ENCODE measurements at places on chromosomes 3 and 15. TPM values are rescaled to one million over a fixed set of nuclear protein-coding genes. Genes with fewer than 3 reads are reported as not detected.

THPO gene
- 0.31 TPM for total RNA-seq

DNA sequence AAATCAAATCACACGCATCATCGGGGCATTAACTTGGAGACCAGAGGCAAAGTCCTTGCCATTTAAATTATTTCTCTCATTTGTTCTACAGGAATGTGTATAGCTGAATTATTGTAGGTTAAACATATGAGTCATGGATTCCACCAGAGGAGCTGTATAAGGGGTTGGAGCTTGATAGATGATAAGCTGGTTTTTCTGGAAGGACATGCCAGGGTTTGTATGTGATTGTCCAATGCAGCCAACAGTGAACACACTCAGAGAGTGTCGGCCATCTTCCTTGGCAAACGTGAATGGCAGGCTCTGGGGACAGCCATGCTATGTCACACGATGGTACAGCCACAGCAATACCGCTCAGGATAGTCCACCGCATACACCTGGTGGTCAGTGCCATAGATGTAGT is 25.1 kb downstream of the SSUH2 start:
- DNase-seq: no peak

GRCh38 chr3:152606146-152606545 is 228.8 kb upstream of the P2RY1 start:
- no peak for DNase-seq

- DNase-seq: no peak
Measured at GRCh38 chr3:65376426-65376825, 662.3 kb downstream of the MAGI1 start.

- no peak for DNase-seq
Measured at GRCh38 chr3:73784686-73785392, 160.1 kb upstream of the PDZRN3 start.
